ENCODE measurements at places on chromosomes 3 and 15.

- no peak for DNase-seq
Observed at GRCh38 chr3:29475854-29476253, 195.0 kb downstream of the RBMS3 start.

- no peak for DNase-seq
Observed at GRCh38 chr3:853489-853888, 239.3 kb upstream of the CNTN6 start.

DNA sequence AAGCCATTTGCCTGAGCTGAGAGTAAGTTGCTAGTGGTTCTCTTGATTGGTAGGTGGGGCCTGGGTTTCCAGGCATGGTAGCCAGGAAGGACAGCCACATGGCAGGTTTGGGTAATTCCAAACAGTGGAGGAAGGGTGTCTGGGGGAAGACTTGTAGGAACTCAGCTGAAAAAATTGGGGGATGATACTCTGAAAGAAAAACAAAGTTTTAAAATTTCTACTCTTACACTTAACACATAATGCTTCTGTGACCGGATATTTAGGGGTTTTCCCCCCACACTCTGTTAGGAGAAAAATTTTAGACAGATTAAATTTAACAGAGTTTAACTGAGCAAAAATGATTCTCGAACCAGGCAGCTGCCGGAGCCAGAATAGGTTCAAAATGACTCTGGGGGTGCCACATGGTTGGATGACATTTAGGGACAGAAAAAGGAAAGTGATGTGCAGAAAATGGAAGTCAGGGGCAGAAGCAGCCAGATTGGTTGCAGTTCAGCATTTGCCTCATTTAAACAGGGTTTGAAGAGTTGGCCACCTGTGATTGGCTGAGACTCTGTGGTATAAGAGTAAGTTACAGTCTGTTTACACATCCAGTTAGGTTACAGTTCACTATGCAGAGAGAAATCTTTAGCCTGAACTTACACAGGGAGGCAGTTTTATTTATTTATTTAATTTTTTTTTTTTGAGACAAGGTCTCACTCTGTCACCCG is 8.1 kb downstream of the B2M start:
- no peak for DNase-seq

DNA sequence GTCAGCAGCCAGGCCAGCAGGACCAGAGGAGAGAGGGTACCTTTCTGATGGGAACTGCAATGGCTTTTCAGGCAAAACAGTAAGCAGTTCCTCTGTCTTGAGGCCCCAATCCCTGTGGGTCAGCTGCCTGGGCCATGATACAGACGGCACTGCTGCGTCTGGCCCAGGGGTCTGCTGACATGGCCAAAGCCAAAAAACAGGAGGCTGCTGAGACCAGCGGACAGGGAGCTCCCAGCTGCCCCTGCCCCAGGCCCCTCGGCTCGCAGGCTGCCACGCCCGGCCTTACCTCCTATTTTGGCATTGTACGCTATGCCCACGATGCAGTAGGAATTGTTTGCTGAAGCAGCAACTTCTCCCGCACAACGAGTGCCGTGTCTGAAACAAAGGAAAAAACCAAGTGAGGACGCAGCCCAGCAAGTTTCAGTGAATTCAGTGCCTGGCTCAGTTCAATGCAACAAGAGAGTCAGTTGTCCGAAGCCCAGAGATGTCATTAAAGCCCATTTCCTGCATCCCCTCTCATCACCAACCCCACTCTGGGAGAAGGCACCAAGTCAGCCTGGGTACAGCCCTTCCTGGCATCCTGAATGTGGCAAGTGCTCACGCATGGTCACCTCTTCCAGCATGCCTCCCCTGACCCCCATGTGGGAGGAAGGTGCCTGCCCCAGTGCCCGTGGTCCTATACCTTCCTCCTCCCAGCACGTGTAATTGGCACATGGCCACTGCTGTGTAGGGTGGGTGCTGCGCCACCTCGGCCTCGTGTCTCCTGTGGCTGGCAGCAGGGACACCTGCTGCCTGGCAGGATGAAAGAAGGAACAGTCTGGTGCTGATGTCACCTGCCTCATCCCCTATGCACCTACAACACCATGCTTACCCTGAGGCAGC is 61.7 kb downstream of the PCSK6 start:
- DNase-seq, result no peak

GRCh38 chr15:40550341-40551037 is 14.4 kb downstream of the CCDC32 start:
- DNase-seq, result no peak

GRCh38 chr3:112873632-112874031 is 27.0 kb upstream of the CD200R1L start:
- no peak for DNase-seq

DNA sequence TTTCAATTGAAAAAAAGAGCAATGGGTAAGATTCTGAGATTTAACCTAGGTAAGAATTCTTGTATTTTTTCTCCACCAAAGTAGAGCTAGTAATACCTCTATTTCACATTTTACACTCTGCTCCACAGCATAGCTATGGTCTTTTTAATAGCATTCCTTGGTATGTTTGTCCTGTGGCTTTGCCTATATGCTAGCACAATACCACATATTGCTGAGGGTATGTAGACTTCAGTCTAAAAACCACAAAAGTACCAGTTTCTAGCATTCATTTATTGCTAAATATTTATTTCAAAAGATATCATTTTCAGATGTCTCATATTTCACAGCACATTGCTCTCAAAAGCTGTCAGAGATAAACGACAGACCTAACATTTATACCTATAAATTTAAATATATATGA is 18.2 kb upstream of the EOGT start:
- DNase-seq, result no peak

DNA sequence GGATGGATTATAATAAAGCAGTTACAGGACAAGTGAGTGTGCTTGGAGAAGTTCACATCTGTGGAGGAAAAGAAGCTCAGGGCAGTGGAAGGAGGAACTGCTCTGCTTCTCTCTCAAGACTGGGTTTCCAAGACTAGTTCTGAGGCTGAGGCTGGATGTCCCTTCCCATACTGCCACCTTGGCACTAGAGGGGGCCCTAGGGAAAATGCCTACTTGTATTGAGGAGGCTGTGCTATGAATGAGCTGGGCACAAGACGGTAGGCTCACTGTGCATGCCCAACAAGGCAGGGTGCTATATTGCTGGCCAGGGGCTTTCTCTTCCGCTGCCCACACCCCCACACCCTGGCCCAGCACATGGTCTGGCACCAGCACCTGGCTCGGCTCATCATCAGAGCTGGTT is 65.2 kb downstream of the SLCO2A1 start:
- DNase-seq, result no peak

DNA sequence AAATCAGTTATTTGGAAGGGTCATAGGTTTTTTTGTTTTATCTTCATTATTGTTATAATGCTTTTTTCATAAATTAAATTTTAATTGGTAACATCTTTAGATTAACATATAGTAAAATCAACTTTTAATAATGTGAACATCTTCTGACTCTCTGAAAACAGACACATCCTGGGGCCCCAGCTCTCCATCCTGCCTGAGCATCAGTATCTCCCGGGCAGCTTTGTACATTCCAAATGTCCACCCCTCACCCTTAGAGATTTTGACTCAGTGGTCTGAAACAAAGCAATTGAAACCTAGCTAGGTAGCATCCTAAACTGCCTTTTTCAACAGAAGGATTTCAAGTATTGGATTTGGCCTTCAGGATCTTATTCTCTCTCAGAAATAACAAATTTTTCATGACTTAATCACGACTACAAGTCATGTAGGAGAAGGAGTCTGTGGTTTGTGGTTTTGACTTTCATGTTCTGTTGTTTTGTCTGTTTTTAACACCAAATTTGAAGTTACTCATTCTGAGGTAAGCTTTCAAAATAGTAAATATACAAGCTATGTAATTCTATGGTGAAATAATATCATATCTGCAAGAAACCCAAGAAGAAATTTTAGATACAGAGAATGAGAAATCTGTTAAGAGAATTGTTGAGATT is 147.3 kb upstream of the UBE2E2 start:
- no peak for DNase-seq

GRCh38 chr3:62233065-62233464 is 140.3 kb downstream of the FEZF2 start:
- no peak for DNase-seq
